ENCODE measurements at places on chromosomes 16 and 17.

DNA sequence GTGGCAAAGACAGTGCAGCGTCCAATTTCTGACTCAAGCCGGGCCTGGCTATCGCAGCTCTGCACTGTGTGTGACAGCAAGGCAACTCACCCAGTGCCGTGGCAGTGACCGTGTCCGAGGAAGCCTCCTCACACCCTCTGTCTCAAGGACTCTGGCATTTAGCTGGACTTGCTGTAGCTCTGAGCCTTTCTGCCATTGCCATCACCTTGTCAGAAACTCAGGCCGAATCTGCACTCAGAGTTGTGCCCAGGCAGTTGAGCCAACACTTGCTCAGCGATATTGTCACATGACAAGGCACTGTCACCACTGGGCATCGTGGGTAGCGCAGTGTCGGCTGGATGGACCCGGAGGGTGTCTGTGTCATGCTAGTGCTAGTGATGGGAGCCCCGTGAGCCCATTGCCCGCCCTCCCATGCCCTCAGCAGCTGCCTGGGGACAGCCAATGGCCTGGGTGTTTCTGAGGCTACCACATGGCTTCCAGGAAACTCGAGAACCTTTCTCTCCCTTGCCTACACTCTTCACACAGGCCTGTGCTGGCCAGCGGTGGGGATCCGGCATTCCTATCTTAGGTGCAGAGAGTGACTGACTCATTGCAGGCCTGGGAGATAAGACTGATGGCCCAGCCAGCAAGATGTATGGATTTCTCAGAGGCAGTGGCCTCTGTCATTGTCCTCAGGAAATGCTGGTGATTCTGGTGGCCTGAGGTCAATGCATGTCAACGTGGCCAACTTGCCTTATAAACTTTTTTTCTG, 22.1 kb upstream of the STH start:
- no peak for DNase-seq

DNA sequence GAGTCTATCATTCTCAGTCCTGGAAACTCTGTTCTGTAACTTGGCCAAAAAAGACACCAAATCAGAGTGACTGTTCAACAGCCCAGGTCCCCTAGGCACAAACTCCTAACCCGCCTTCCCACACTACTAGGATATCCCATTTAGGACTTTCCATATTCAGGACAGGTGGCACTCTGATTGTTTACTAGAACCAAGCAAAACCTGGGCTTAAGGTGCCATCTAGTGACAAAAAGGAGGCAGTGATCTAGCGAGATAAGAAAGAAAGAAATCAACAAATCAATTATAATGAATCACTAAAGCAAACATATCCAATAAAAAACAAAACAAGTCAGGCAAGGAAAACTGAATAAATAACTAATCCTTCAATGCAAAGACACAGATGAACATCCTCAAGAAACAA, 203.9 kb downstream of the CEP112 start:
- no peak for DNase-seq

GRCh38 chr16:22004341-22004740, 3.4 kb upstream of the PDZD9 start:
- DNase-seq, result no peak

DNA sequence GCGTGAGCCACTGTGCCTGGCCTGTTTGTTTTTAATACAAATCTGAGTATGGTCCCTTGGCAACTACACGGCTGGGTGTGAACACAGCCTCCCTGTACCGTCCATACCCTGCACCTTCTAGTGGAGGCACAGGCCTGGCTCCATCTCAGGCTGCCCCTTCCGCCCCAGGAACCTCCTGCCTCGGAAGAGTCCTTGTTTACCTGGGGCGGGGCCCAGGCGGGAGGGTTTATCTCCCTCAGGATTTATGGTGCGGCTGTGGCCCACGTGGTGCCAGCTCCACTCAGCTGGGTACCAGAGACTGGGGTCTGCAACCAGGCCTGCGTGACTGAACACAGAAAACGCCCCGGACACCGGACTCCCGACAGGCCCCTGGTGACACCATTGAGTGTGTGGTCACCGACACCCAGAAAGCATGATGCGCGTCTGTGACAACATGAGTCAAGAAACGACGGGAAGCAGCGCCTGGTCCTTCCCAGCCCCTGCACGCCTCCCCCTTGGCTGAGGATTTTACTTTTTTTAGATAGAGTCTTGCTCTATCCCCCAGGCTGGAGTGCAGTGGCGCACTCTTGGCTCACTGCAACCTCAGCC, 19.0 kb downstream of the UNKL start:
- DNase-seq, result no peak

DNA sequence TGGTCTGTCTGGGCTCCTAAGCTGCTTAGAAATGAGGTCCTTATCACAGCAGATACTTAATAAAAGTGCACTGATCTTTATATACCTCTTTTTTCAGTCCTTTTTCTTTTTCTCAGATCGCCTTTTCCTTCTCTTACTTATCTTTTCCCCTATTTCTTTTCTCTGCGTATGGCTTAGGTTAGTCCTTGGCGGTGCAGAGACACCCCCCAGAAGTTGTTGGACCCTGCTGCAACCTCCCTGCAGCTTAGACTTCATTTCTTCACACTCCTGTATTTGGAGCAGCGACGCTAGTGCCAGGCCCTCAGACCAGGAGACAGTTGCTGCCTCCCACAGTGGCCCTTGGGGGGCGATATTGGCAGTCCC, 67.6 kb downstream of the CENPV start:
- DNase-seq, result no peak

- DNase-seq, result no peak
Measured at GRCh38 chr17:28553000-28553505, 629 bp upstream of the UNC119 start.

Measured in cortex of kidney (tissue), 1 donor.